Thoracic aorta (tissue), 2 donors: ENCODE measurements at places on chromosomes 12 and 14.

DNA sequence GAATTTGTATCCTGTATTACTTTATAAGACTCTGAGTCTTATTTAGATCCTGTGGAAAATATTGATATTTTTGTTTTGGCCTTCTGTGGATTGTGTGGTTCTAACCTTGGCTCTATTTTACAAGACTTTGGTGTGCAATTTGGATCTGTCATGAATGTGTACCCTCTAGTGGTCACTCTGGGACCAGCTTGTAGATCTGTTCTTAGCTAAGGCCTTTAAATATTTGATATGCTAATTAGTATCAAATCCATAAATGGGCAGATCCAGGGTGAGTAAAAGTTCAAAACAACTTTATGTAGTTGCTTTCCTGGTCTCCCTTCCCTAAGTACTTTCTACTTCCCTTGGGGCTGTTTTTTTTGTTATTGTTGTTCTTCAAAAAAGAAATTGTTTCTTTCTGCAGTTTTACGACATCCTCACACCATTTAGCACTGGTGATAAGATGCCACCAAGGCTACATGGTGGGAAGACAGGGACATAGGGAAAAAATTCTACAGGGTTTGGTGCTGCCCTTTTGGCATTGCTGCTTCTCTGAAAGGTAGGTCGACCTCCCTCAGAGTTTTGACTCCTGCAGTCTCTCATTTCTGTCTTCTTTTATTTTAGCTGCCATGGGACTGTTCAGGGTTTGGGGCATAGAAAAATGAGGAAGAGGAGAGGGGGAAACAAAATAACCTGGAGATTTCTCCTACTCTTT, 238.5 kb downstream of the GPHN start:
- no peak for DNase-seq

- DNase-seq, result no peak
These were observed 160.1 kb downstream of the BRMS1L start for GRCh38 chr14:35986219-35986573.

DNA sequence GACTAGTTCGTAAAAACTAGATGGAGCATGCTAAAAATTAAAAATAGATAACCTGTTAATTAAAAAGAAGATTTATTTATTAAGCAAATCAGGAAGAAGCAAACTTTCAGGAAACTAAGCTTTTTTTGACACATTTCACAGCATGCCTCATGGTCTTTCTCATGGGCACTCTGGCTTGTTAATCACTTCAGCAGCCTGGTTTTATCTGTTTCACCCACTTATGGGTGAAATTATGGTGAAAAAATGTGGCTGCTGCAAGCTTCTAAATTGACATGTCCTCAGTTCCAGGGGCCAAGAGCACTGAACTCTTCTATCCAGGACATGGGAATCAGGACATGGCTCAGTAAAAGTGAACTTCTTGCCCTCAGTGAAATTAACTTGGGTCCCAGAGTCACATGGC, 468.6 kb upstream of the SYT1 start:
- DNase-seq, result no peak

- DNase-seq, result no peak
These were observed 31.3 kb upstream of the LALBA start for GRCh38 chr12:48601013-48601756.

- no peak for DNase-seq
These were observed 9.5 kb downstream of the TMEM106C start for GRCh38 chr12:47972895-47973294.

DNA sequence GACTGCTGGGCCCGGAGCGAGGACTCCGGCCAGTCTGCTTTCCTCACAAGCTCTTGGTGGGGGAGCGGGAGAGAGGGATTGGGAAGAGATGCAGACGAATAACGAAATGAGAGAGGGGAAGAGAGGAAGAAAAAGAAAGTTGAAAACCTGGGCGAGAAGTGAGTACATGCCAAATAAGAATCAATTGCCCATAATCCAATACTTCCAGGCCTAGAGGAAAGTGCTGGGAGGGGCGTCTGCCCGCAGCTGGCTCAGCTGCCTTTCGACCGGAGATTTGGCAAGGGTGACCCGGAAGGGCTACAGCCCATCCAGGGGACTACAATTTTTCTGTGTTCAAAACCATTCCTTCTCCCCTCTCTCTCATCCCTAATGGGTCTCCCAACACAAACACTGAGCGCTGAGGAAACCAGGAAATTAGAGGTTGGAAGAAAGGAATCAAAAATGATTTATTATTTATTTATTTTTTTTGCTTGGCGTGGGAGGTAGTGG, 4.9 kb downstream of the NKX2-1 start:
- DNase-seq, result no peak

- DNase-seq, result no peak
These were observed 1.3 kb upstream of the ARHGAP5 start for GRCh38 chr14:32075672-32076277.
